NCI-H345 (cell line): ENCODE measurements at places on chromosomes 2 and 18.
A peak's percentile ranks its signal among the peaks of the same experiment; 100 is the strongest.

GRCh38 chr2:677959-678550 is 849 bp upstream of the TMEM18 start:
- no peak for DNase-seq

DNA sequence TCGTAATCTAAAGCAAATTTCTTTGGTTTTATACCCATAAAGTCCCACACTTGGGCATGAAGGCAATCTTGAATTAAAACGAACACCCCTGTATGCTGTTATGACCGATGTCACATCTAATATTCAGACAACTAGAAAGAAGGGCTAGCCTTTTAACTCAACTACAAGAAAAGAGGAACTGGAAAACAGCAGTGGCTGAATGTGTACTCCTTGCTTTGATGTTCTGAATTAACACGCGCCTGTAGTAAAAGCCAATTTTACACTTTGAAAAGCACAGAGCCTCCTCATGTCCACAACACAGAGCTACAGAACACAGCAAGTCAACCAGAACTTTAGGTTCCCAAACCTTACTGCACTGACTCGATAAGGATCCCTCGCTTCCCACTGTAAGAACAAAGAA is 147.6 kb downstream of the HDAC4 start:
- DNase-seq = no peak

DNA sequence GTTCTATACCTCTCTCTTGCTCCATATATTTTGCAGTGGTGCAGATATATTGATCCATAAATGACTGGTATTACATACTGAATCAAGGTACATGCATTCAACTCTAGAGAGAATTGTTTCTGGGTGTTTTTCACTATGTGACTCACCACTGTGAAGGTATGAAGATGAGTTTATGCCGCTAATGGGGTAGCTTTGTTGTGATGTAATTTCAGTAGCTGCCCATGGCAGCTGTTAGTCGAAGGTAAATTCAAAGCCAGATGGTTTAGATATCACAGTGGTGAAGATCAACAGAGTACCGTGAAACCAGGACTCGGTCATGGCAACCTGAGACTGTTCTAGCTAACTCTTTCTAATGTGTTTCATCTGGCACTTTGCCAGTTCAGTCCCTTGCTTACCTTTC is 50.4 kb downstream of the PKP4 start:
- no peak for DNase-seq

DNA sequence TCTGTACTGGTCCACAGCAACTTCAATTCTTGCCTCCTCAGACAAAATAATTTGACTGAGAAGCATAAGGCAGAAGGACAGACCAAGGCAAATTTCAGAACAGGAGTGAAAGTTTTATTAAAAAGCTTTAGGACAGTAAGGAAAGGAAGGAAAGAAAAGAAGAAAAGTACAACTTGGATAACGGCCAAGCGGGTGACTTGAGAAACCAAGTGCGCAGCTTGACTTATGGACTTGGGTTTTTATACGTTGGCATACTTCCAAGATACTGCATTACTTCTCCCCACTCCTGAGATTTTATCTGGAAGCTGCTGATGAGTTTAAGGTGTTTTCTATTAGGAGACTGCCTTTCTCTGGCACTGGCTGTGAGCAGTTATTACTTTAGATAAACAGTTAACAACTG is 64.7 kb downstream of the CCDC178 start:
- DNase-seq = no peak

DNA sequence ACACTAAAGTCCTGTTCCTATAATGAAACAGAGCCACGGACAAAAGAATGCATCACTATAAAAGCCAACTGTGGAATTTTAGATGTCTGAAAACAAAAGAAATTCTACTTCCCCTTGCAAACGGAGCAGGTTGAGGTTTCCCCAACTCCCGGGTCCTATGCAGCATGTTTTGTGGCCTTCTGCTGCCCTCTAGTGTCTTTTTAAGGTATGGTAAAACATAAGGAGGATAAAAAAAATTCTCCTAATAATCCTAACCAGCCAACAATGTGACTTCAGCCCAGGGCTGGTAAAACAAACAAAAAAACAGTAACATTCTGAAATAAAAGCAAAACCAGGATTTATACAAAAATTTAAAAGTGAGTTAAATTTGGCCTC is 539.5 kb downstream of the NRXN1 start:
- peak; percentile 62 for DNase-seq

DNA sequence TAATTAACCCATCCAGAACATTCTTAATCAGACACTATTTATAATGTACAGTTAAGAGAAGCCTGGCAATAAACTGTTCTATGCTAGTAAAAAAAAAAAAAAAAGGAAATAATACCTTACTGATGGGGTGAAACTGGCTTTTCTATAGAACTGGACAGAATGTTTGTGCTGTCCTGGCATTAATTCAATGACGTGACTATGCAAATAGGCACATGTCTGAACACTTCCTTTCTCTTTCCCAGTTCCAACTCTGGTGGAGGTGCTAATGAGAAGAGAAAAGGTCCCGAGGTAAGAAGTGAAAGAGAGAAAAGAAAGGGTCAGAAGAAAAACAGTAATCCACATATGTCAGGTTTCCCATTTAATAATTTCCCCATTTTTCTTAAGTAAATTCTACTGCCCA is 508.4 kb downstream of the ZEB2 start:
- no peak for DNase-seq

GRCh38 chr2:71674158-71674851 is 220.9 kb downstream of the DYSF start:
- no peak for DNase-seq

DNA sequence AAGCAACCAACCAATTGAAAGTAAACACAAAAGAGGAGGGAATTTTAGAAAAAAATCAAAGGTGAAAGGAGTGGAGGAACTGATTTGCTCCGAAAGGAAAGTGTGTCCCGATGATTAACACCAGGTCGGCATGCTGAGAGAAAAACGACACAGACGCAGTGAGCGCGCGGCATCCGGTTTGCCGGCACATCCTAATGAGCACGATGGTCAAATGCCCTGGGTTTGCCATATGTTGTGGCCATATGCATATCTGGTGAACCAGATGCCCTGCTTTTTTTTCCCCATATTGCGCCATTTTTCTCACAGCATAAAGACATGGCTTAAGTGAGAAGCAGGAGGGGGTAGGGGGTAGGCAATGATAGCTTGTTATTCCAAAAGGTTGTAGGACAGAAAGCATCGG is 626.7 kb downstream of the BCL11A start:
- no peak for DNase-seq
